ENCODE measurements at places on chromosomes 16 and 17. TPM values are rescaled to one million over a fixed set of nuclear protein-coding genes. Genes with fewer than 3 reads are reported as not detected.

Gene GP1BA
- not detected for total RNA-seq

Gene LGALS9B
- total RNA-seq, result not detected

Gene OTOA
- not detected for total RNA-seq

DNA sequence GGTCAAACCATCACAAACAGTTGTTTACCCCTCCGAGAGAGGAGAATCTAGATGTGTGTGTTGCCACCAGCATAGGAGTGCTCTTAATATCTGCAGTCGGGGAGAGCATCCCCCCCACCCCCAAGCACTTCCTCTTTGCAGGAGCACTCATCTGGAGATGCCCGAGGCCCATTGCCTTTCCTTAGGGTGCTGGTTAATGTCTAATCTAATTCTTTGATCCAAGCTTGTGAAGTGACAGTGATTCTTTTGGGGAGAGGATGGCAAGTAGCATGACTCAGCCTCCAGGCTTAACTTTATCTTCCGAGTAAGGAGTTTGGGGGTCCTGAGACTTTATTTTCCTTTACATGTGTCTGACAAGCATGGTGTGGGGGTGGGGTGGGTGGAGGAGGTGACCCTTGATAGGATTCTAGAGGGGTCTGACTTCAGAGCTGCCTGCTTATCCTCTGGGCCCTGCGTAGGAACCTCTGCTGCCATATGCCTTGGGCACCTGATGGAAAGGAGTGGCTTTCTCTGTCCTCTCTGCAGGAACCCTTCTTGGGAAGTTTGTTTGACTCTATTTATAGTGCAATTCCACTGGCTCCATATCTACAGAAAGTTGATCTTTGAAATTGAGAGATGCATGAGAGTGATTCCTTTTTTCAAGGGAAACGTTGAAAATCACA is 207.1 kb downstream of the SPECC1 start:
- DNase-seq, result no peak

DNA sequence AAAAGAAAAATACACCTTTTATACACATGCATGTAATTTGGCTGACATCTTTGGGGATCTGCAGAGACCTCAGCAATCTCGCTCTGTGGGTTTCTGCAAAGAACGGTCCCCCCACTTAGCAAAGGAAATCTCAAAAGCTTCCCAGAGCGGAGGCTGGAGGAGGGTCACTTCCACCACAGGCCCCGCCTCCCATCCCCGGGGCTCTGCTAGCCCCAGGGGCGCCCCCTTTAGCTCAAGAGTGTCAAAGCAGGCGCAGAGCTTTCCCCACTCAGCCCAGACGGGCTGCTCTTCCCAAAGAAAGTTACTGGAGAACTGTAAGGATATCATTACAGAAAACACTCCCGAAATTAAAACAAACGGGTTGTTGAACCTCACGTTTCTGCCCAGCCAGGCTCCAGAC is 11.4 kb downstream of the SLC13A5 start:
- no peak for DNase-seq

DNA sequence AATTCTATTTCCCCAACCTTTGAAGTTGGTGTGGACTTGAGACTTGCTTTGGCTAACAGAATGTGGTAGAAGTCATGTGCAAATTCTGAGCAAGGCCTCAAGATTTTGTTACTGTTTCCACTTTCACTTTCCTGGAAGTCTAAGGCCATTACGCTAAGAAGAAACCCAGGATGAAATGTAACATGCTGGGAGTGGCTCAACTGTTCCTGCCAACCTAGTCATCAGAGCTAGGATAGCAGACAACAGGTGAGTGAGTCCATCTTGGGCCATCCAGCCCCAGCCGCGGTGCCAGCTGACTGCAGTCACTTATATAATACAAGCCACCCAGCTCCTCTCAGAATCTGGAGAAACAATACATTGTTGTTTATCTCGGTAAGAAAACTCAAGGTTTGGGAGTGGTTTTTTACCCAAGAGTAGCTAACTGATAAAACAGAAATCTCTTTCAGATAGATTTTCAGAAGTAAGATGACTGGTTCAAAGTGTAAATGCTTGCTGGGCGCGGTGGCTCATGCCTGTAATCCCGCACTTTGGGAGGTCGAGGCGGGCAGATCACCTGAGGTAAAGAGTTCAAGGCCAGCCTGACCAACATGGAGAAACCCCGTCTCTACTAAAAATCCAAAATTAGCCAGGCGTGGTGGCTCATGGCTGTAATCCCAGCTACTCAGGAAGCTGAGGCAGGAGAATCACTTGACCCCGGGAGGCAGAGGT is 10.7 kb upstream of the STX4 start:
- no peak for DNase-seq

DNA sequence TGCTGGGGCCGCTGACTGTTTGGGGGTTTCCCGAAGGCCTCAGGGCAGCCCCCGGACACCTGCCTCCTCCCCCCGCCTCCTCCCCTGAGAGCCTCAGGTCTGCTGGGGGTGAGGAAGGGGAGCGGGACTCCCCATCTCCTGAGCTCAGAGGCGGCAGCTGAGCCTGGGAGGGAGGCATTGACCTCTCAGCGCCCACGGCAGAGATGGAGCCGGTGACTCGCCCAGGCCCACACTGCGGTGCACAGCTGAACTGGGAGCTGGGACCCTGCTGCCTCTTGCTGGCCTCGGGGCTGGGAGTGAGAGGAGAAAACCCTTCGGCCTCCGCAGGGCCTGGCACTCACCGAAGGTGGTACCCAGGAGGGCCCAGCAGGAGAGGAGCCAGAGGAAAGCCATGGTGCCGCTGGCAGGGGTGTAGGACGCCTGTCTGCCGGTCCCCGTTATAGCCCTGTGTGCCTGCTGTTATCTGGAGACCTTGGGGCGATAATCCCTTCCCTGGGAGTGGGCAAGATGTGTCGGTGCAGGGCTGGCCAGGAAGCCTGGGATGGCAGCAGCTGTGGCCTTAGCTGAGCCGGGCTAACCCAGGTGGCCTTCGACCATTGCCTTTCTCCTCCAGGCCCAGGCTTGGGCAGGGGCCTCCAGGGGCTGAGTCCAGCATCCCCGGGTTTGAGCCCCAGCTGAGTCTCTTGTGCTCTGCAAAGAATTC is at the start of gene CTRB2:
CTRB2 (minus strand) TSS at position 413 of the 703 bp plus-strand sequence; CDS start at position 393, 20 bp downstream.
- no peak for DNase-seq

GRCh38 chr17:39573447-39574298 is 34.0 kb downstream of the NEUROD2 start:
- no peak for DNase-seq

DNA sequence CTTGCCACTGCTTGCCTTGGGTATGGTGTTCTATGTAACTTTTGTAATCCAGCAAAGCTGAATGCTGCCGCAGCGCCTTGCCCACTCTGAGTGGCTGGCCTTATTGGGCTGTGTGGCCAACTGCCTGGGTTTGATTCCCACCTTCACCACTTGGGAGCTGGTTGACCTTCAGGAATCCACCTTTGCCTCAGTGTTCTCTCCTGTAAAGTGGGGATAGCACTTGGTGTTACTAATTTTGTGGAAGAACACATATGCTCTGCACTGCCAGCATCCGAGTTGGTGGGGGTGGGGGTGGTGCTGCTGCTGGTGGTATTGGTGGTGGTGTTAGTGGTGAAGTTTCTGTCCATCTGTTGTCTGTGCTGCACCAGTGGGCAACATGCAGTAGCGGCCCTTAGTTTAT is 32.8 kb downstream of the AKAP1 start:
- no peak for DNase-seq

DNA sequence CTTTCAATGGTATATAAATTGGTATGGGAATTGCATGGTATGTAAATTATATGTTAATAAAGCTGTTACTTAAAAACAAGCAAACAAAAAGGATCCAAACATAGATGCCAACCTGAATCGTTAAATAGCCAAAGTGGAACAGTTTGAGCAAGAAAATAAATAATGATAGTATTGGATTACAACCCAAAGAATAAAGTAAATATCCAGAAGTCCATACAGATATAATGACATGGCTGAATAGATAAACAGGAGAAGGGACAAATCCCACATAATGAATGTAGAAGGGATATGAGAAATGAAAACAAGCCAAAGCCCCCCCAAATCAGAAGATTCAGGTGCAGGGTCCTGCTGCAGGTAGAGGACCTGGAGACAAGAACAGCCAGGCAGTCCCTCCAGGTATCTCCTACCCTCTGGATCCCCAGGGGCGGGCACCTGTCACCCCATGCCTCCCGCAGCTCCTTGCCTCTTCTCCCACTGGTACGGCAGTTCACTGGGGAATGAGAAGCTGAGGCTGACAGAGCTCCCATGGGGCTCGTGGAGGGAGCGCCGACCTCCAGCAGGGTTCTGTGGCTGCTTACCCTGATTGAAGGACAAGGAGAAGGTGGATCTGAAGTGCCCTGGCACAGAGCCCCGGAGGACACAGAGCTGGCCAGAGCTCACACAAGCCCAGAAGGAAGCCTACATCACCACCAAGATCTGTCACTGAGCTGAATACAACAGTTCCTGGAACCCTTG is 9.9 kb upstream of the LCAT start:
- DNase-seq, result no peak
